ENCODE measurements at places on chromosomes 6 and 20. TPM values are rescaled to one million over a fixed set of nuclear protein-coding genes. Genes with fewer than 3 reads are reported as not detected.

The MUCL3 gene
- total RNA-seq = not detected

The HELZ2 gene
- 12.6 TPM for total RNA-seq

The C20orf204 gene
- total RNA-seq = 21.5 TPM

The TMEM74B gene
- total RNA-seq = 0.89 TPM

The SLA2 gene
- total RNA-seq = 43.7 TPM

The GSTA2 gene
- not detected for total RNA-seq

The MAS1 gene
- total RNA-seq = not detected

The CTCFL gene
- not detected for total RNA-seq

The CAGE1 gene
- total RNA-seq = 0.16 TPM

The SGK1 gene
- 29.7 TPM for total RNA-seq

The TULP1 gene
- not detected for total RNA-seq

The MEP1A gene
- total RNA-seq = not detected

The SLC32A1 gene
- not detected for total RNA-seq

The CENPQ gene
- total RNA-seq = 12.0 TPM

The PI16 gene
- 1.8 TPM for total RNA-seq

The GJA1 gene
- 0.11 TPM for total RNA-seq

The SLC44A4 gene
- total RNA-seq = 0.39 TPM

The EYA2 gene
- not detected for total RNA-seq

The PPP1R14C gene
- total RNA-seq = not detected

The COL21A1 gene
- total RNA-seq = not detected

The C4A gene
- 6.5 TPM for total RNA-seq

The POM121L2 gene
- not detected for total RNA-seq

The PAK5 gene
- not detected for total RNA-seq

The ZGPAT gene
- 24.7 TPM for total RNA-seq

The RBBP8NL gene
- not detected for total RNA-seq

The IL17A gene
- total RNA-seq = 45.4 TPM

The TMEM244 gene
- not detected for total RNA-seq

The TPMT gene
- 8.2 TPM for total RNA-seq

The SCGN gene
- total RNA-seq = not detected

The DBNDD2 gene
- 12.5 TPM for total RNA-seq
